Fibroblast of the aortic adventitia (primary cell): ENCODE measurements at places on chromosomes 1 and 21. TPM values are rescaled to one million over a fixed set of nuclear protein-coding genes. Genes with fewer than 3 reads are reported as not detected.

ZNF695 gene
- 0.82 and 1.4 TPM in 2 replicates for total RNA-seq

FBLIM1 gene
- 41.0 and 114 TPM in 2 replicates for total RNA-seq

RXRG gene
- total RNA-seq = not detected in 2 replicates

TM2D1 gene
- total RNA-seq = 55.0 and 89.8 TPM in 2 replicates

VAV3 gene
- 0.09 TPM in 1 of 2 replicates, not detected in the other for total RNA-seq

HENMT1 gene
- total RNA-seq = 4.1 and 4.5 TPM in 2 replicates

S100A1 gene
- total RNA-seq = 0.54 and 2.9 TPM in 2 replicates

TCEA3 gene
- total RNA-seq = 22.8 and 44.9 TPM in 2 replicates

CFAP74 gene
- not detected in 2 replicates for total RNA-seq

VASH2 gene
- total RNA-seq = 0.90 and 3.3 TPM in 2 replicates

SH3BGR gene
- total RNA-seq = 6.2 and 11.0 TPM in 2 replicates
